ENCODE measurements at places on chromosomes 2 and 18. TPM values are rescaled to one million over a fixed set of nuclear protein-coding genes. Genes with fewer than 3 reads are reported as not detected.

- peak; percentile 15 for DNase-seq
These were observed 142.9 kb upstream of the NXPH2 start for GRCh38 chr2:138922973-138923563.

The CCDC85A gene
- total RNA-seq, result 16.9 TPM

The GYPC gene
- 13.3 TPM for total RNA-seq

The CDK5R2 gene
- not detected for total RNA-seq

DNA sequence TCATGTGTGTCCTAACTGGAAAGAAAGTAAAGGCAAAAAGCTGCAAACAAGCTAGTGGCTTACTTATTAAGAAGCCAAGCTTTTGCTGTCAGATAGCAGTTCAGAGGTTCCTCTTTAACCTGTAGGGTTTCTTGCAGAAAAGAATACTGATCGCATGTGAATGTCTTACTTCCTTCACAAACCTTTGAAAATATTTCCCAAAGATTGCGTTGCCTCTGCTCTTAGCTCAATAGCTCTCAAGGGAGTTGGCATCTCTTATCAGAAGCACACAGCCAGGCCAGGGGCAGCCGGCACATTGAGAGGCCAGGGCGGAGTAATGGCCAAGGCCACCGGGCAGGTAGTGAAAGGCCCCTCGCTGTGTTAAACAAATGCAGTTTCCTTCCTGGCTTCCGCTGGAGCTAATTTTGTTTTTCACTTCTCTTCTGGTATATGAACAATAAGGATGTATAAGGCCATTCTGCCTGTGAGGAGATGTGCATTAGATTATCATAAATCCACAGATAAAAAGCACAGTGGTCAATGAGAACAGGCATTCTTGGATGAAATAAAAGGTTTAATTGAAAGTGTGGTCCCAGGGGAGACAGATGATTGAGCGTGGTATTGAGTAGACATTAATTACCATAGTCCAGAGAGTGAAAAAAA, 542.4 kb upstream of the NRP2 start:
- DNase-seq, result peak; percentile 99

DNA sequence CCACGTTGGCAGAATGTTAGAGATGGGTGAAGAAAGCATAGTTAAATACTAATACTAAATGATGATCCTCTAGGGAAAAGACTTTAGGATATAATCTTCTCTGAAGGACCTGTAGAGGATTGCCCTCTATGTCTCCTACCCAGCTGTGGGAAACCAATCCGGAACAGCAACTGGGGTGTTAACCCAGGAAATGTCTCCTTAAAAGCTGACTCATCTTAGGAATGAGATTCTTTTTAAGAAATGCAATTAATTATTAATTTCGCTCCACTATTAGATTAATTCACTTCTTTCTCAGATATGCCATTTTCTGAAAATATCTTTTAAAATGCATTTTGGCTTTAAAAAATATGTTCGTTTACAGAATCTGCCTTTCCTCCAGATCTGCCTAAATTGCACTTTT, 7.4 kb downstream of the SCN3A start:
- DNase-seq, result no peak
